ENCODE measurements at places on chromosomes 4 and X.

DNA sequence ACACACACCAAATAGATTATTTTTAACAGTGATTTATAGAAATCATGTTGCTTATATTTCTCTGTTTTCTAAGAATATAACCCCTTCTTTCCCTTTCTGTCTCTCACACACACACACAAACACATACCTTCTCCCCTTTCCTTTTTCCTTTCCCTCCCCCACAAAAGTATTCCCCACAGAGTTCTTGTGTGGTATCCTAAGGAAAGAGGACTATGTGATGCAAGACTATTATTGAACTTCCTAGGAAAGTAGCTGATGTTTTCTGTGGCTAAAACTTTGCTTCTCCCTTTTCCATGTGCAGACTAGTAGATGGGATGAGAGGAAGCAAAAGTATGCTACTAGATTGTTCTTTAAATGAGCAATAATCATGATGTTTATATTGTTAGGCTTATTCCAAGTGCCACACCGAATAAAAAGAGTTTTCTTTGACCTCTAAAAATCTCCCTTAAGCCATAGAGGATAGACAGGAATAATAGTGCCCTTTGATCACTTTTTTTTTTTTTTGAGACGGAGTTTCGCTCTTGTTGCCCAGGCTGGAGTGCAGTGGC is 38.7 kb downstream of the CPEB2 start:
- no peak for DNase-seq

GRCh38 chr4:110275871-110276270 is 77.5 kb upstream of the ELOVL6 start:
- no peak for DNase-seq

- DNase-seq, result no peak
Observed at GRCh38 chr4:181105487-181105886, 1137.7 kb upstream of the TENM3 start.

DNA sequence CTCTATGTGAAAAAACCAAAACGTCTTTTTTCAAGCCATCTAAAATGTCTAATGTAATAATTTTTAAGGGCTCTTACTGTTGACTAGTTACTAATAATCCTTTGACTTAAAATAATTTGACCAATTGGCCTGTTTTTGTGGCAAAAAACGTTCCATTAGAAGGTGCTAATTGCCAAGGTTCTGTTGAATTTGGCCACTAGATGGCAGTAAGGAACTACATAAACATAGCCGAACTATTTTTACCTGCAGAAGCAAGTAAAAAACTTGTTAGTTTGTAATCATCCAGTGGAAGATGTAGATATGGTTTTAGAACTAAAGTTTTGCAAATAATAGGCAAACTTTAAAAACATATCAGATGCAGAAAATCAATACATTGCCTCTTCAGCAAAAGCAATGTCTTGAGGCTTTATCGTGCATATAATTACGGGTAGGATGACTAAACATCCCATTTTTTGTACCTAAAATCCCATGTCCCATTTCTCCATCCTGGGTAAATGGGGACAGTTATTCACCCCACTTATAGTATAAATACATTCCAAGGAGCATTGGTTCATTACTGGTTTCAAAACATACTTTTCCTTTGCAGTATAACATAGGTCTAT is 57.6 kb downstream of the PROM1 start:
- DNase-seq, result peak; percentile 11

DNA sequence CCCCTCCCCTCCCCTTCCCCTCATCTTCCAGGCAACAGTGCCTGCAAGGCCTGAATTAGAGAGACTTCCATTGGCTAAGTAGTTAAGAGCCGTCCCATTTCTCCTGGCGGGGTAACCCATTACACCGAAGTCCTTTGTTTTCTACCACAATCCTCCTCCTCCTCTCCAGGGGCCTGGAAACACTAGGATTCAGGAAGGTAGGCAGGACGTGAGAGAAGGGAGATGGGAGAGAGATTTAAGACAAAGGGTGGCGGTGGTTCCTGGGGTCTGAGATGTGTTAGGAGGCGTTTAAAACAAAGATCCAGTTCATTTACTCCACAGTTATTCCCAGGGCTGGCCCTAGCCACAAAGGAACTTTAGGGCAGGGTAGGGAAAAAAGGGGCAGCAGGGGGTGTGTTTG is 28.0 kb downstream of the NYX start:
- no peak for DNase-seq

DNA sequence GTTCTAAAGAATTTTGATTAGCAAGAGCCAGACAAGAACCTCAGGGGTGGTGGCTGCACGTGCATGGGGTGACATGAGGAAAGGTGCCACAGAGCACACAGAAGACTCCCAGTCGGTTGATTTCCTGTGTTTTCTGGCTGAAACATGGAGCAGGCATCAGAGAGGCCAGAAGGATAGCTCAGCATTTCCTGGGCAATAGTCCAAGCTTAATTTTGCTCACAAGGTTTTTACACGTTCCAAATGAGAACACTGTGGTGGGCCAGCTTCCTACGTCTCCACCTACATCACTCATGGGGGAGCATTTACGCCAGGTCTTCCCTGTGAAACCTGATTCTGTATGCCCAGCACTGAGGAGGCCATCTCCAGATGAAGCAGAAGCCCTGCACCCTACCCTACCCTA is 212.5 kb upstream of the CLNK start:
- no peak for DNase-seq

DNA sequence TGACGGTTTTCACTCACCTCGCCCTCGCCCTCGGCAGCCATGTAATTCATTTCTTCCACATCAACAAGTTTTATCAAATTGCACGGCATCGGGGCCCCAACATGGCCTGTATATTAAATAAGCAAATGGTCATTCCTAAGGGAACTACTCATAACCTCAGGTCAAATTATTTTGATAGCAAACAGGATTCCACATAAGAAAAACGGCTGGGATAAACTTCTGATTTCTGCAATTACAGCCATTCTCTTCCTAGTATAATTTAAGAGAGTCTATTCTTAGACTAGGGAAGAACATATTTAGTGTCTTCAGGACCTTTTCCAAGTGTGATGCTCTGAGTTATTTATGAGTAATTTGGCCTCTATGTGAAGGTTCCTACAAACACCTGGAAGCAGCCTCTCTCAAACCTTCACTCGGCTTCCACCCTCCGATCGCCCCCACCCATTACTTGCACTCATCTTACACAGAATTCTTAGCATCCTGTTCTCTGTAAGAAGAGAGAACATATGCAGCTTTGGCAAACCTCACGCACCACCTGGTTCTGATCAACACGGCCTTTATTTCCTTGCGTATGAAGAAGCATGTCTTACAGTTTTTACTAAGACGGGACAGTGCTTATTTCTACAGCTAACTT is 29.4 kb upstream of the CENPU start:
- DNase-seq, result no peak

DNA sequence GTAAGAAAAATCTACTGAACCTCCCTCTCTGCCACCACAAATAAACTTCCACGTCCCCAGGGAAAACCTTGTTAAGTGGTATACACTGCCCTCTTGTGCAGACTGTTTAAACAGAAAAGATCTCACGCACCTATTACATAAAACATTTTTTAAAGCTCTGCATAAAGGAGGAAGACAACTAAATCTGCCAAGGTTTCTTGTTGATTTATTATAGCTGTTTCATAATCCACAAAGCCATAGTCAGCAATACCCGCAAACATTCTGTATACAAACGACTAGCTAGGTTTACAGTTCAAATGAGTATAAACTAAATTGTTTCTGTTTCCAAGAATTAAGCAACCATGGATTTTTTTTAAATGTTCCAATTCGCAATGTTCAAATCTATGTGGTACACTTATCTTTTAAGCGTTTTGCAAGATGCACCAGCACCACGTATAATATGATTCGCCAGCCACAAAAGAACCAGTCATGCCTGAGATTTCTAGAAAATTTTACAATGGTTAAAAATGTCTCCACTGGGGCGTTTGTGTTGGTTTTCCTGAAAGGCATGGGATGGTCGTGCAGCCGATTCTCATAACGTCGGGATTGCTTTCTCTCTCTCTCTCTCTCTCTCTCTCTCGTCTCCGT is 164.6 kb downstream of the PRKX start:
- no peak for DNase-seq

- no peak for DNase-seq
Observed at GRCh38 chrX:47859686-47860085, 23.0 kb downstream of the ZNF81 start.

All from activated CD4-positive, alpha-beta T cell treated with anti-CD3 and anti-CD28 coated beads for 4 hours (primary cell).